ENCODE measurements at places on chromosomes 3 and 15. TPM values are rescaled to one million over a fixed set of nuclear protein-coding genes. Genes with fewer than 3 reads are reported as not detected.
A peak's percentile ranks its signal among the peaks of the same experiment; 100 is the strongest.

DNA sequence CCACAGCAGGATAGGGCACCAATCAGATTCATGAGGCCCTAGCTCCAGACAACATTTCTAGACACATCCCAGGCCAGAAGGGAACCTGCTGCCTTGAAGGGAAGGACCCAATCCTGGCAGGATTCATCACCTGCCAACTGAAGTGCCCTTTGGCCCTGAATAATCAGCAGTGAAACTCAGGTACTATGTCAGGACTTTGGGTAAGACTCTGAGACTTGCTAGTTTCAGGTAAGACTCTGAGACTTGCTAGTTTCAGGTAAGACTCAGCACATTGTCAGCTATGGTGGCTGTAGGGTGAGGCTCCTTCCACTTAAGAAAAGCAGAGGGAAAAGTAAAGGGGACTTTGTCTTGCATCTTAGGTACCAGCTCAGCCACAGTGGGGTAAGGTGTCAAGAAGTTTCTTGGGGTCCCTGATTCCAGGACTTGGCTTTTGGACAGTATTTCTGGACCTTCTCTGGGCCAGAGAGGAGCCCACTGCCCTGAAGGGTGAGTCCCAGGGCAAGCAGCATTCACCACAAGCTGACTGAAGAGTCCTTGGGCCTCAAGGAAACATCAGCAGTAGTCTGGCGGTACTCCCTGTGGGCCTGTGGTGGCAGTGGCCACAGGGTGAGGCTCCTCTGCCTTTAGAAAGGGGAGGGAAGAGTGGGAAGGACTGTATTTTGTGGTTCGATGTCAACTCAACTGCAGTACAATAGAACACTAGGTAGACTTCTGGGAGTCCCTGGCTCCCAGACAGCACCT, 13.7 kb upstream of the COL8A1 start:
- no peak overlapping the region for H3K27ac ChIP-seq
- no peak for DNase-seq
- H3K27me3 ChIP-seq = no peaks in the 10 kb centered on the region
- H3K36me3 ChIP-seq = no peaks in the 10 kb centered on the region

Gene PIK3R4
- 27.7 TPM for total RNA-seq

Gene MYH15
- not detected for total RNA-seq

DNA sequence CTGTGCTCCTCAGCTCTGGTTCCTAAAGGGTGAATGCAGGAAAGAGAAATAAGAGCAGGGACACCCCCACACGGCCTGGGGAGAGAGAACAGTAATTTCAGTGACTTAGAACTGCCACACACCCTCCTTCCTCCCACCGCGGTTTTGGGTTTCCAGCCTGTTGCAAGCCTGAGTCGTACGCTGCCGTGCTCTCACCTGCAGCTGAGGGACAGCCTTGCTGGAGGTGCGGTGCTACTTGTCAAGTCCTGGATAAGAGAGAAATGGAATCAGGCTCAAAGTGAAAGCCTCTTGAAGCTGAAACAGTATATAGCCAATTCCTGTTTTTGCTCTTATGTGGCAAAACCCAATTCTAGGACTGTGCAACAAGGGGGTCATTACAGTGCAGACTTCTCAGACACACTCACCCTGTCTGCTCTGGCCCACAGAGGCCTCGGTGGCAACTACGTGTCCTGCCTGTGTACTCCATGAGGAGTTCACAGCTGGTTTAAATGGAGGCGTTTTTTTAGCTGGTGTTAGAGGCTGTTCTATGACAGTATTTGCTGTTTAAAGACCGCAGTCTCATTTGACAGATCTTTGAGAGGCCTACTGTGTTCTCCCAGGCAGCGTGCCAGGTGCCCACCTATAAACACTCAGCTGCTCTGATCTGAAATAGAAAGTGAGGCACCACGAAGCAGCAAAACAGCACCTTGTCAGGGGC, 42.9 kb downstream of the TBC1D2B start:
- peaks cover 12% of the 10 kb centered on the region for H3K4me1 ChIP-seq
- no peak for DNase-seq
- H3K36me3 ChIP-seq = no peaks in the 10 kb centered on the region
- H3K27ac ChIP-seq = no peak overlapping the region
- H3K4me3 ChIP-seq = no peak overlapping the region

GRCh38 chr15:92881211-92881754, 18.8 kb upstream of the CHD2 start:
- no peaks in the 10 kb centered on the region for H3K27me3 ChIP-seq
- H3K4me3 ChIP-seq = peak overlapping the region; percentile 44
- no peaks in the 10 kb centered on the region for H3K36me3 ChIP-seq
- peak overlapping the region; percentile 83 for H3K27ac ChIP-seq
- no peak for DNase-seq

DNA sequence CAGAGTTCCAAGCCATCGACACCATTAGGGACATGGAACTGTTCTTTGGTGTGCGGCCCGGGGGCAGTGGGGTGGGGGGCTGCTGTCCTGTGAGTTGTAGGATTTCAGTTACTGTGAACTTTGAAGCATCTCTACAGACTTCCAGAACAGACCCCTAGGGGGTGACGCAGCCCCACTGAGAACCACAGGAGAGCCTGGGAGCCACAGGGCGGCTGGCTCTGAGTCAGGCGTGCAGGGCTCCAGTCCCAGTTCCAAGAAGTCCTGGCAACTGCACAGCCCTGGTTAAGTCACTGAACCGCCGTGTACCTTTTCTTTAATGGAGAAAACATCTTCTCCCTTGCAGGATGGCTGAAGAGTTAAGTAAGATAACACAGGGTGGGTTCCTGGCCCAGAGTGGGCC, 23.5 kb upstream of the LRTM1 start:
- peak; percentile 88 for DNase-seq
- H3K4me1 ChIP-seq = no peaks in the 10 kb centered on the region
- H3K36me3 ChIP-seq = no peaks in the 10 kb centered on the region

Gene TTLL3
- total RNA-seq = 54.2 TPM

DNA sequence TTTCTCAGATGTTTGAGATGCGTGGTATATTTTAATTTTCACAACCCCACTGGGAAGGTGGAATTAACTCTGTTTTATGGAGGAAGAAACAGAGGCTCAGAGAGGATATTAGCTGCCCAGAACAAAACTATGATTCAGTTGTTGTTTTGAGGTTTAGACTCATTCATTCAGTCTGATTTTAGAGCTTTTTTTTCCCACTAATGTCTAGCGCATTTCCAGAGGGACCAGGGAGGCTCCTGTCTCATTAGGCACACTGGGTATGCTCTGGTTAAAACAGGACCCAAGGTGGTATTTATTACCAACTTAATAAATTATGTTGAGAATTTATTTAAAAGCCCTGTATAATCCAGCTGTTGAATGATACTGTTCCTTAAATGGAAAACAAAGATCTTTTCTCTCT, 272.0 kb upstream of the RGMA start:
- DNase-seq = no peak
- H3K27me3 ChIP-seq = no peaks in the 10 kb centered on the region
- no peak overlapping the region for H3K27ac ChIP-seq
- no peaks in the 10 kb centered on the region for H3K36me3 ChIP-seq
- H3K4me1 ChIP-seq = no peaks in the 10 kb centered on the region

GRCh38 chr3:150278195-150278594, 129.9 kb upstream of the TSC22D2 start:
- H3K27ac ChIP-seq = no peak overlapping the region
- H3K27me3 ChIP-seq = no peaks in the 10 kb centered on the region
- H3K4me3 ChIP-seq = no peak overlapping the region

DNA sequence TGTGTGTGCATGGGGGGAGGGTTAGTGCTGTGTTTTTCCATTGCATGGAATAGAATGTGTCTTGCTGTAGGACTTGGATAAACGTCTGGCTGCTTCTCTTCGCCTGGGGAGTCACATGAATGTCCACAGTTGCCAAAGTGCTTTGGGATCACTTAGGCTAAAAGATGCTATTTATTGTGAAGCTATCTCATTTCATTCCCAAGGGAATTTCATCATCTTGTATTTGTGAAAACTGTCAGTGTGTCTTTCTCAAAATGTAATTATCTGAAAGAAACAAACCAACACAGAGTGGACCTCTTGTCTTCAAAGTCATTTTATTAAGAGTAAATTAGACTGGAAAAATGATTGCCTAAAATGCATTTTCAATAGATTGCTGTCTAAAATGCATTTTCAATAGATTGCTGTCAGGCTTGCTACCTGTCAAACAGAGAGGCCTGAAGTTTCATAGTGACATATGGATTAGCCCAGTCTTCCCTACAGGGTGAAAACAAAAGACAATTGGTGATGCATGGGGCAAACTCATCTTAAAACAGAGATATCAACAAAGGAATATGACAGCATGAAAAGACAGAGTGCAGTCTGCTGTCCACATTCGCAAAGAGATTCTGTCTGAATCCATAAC, 117.1 kb upstream of the GOLIM4 start:
- DNase-seq = no peak
- no peaks in the 10 kb centered on the region for H3K36me3 ChIP-seq
- no peak overlapping the region for H3K27ac ChIP-seq
- no peaks in the 10 kb centered on the region for H3K4me1 ChIP-seq
- H3K27me3 ChIP-seq = no peaks in the 10 kb centered on the region
- no peak overlapping the region for H3K4me3 ChIP-seq

Gene NME9
- 0.82 TPM for total RNA-seq

Data from ovary (tissue), 10 donors.